ENCODE measurements at places on chromosomes 1 and 21. TPM values are rescaled to one million over a fixed set of nuclear protein-coding genes. Genes with fewer than 3 reads are reported as not detected.

DNA sequence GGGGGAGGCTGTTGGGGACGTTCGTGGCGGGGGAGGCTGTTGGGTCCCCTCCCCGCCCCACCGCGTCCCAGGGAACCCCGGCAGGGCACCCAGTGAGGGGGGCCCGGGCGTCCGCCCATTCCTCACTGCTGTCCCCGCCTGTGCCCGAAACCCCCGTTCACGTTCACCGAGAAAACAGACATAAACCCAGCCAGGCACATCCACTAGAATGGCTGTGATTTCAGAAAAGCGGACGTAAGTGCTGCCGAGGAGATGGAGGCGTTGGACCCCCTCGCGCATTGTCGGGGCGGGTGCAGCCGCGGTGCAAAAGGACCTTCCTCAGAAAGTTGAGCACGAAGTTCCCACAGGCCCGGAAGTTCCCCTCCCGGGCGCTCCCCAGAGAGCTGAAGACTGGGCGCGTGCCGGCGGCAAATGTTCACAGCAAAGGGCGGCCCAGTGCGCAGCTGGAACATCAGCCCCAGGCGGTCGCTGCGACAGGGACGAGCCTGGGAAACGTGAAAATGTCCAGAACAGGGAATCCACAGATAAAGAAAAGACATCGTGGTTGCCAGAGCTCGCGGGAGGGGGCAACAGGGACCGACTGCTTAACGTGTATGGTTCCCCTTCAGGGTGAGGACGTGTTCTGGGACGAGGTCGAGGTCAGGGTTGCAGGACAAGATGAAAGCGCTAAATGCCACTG lies 18.5 kb upstream of the SAMD11 start:
- DNase-seq = no peak

- no peak for DNase-seq
Observed at GRCh38 chr1:1047407-1047806, 26.7 kb downstream of the RNF223 start.

- peak; percentile 85 for DNase-seq
Observed at GRCh38 chr1:244835276-244836134, at the start of gene COX20. COX20 (plus strand) TSS chr1:244835658; CDS start chr1:244835715, 57 bp downstream.

GRCh38 chr1:203199481-203199815 lies 12.9 kb upstream of the CHI3L1 start:
- DNase-seq = no peak

DNA sequence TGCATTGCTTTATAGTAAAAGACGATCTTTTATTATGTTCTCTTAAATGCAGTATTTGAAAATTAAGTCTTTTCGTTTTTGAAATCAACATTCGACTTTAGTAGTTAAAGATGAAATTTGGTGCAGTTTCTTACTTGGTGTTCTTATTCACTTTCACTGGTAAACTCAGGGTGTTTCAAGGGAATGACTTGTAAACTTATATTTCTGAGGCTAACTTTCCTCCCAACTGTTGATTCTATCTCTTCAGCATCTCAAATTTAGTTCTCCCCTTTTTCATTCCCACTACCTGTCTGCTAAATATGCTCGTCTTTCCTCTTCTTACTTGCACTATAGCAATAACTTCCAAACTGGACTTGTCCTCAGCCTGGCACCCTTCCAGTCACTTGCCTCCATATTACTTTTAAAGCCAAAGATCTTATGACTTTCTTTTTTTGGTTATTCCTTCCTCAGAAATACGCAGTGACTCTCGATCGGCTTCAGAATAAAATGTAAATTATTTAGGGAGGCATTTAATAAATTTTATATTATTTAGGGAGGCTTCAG lies 988 bp downstream of the SLC35A3 start:
- DNase-seq = no peak

- DNase-seq = no peak
Observed at GRCh38 chr1:233320023-233320422, 7.5 kb upstream of the MAP3K21 start.

DNA sequence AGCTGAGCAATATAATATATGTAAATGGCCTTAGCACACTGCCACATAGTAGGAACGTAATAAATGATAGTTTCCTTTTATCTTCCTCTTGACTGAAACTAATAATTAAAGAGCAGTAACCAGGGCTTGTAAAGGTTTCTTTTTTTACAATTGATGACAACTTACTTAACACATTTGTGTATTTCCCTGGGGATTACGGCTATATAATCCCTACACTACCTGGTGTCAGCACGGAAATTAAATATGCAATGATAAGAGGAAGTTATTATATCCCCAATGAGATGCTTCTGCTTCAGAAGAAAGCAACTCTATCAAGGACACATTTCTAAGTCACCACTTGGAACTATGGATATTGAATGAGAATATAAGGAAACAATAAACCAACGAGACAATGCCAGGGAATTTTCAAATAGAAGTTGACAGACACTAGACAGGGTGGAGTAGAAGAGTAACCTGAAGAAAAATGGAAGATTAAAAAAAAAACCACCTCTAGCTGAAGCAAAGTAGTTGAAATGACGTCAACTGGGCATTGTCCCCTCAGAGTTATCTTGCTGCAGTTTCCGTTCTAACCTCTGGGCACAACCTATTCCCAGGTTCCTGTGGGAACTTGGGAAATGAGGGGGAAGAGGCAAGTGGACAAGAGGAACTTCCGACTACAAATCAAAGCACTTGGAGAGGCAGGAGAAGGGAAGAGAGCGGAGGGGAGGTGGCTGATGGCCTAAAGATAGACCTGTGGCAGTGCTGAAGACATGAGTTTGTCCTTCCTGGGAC lies 66.5 kb downstream of the PLPP3 start:
- no peak for DNase-seq

- no peak for DNase-seq
Observed at GRCh38 chr1:18119289-18119688, 11.7 kb downstream of the IGSF21 start.

DNA sequence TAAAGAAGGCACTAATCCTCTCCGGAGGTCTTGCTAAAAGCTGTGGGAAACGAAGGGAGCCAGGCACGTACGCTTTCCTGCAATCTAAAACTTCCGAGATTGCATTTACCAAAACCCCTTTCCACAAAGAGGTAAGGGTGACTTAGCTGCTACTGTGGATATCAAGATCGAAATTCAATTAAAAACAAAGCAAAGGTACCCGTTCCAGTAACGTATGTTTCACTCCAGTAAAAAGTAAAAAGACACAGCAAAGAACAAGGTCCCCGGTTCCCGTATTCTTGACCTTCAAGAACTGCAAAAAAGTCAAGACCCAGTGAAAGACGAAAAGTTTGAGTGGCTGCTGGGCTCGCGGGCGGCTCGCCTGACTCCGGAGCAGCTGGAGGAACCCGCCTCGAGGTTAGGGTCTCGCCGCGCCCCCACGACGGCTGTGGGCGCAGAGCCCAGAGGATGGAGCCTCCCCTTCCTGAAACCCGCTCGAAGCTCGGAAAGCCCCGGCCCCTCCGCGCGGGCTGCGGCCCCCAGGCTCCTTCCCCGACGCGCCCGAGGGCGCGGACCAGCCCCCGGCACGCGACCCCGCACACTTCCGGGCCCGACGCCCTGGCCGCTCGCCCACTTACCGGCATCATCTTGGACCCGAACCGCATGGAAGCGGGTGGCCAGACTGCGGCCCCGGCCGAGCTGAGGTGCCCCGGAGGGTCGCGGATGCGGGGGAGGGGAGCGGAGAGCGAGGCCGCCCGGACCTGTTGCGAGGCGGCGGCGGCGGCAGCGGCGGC lies 524 bp downstream of the TP53BP2 start:
- peak; percentile 39 for DNase-seq

- DNase-seq = no peak
Observed at GRCh38 chr1:226662642-226663326, 76.3 kb downstream of the ITPKB start.

DNA sequence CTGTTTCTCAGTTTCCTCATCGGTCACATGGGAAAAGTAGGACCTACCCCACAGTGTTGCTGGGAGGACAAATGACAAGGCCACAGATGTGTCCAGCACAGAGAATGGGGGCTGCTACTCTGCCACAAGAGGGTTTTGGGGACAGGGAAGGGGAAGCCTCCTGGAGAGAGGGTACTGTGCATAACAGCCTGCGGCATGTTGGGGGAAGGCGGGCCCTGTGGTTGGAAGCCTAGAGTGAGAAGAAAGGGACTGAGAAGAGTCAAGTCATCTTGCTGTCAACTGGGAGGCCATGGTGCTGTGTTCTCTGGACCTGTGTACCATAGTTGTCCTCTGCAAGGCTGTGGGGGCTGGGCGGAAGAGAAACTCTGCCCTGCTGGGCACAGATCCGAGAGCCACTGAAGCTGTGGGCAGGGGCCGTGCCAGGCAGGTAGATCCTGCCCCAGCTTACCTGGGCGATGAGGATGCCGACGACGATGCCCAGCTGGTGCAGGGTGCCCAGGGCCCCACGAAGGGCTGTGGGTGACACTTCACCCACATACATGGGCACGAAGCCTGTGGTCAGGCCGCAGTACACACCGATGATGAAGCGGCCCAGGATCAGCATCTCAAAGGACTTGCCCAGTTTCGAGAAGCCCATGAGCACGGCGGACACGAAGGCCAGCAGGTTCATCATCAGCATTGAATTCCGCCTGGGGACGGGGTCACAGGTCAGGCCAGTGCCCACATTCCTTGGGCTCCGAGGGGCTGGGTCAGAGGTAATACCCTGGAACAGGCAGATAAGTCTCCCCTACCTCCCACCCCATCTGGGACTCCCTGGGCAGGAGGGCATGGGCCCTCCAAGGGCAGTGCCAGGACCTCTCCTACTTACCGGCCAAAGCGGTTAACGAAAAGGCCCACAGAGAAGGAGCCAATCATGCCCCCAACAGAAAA lies 28.2 kb downstream of the SLC2A1 start:
- no peak for DNase-seq

- DNase-seq = no peak
Observed at GRCh38 chr1:42319871-42320484, 15.1 kb downstream of the FOXJ3 start.

DNA sequence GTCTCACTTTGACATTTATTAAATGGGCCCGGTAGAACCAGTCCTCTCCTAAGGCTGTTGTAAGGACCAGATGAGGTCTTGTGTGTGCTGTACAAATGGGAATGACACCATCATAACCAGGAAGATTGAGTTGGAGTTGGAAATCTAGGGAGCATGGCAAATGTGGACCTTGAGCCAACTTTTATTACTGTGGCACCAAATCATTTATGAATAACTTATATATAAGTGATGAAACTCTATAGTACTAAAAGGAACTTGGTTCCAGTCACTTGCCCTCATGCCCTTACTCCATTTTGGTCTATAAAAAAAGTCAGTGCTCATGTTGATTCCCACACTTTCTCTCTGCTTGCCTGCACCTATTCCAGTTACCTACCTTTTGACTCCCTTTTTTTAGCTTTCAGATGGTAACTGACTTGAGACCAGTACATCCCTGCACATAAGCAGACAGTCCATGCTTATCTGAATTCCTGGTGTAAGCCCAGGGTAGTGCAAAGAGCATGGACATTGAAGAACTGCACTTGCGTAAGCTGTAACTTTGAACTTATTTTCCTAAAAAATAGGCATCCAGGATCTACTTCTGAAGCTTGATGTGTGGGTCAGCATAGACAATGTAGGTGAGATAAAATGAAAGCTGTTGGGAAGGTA lies 210.6 kb downstream of the PBX1 start:
- no peak for DNase-seq

DNA sequence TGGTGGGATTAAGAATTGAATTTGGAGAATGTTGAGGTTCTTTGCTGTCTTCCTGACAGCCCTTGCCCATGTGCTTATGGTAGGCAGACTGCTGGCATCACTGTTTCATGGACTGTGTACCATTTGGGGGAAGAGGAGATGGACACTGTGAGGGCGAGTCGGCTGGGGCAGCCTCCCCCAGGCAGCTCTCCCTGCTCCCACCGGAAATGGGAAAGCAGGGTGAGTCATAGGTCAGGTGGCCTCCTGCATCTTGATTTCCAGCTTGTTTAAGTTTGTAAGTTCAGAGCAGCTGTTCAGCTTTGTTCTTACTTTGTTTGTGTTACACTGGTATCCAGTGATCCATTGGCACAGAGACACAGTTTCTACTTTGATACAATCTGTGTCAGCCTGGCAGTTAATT lies 87.2 kb upstream of the CNIH3 start:
- DNase-seq = no peak

DNA sequence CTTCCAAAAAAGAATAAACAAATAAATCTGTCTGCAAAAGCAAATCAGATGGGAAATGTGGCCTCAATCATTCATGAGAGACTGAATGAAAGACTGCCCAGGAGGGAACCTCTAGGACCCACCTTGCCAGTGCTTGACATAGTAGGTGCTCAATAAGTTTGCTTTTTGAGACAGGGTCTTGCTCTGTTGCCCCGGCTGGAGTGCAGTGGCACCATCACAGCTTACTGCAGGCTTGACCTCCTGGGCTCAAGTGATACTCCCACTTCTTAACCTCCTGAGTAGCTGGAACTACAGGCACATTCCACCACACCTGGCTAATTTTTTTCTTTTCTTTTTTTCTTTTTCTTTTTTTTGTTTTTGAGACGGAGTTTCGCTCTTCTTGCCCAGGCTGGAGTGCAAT lies 40.3 kb upstream of the CCSAP start:
- no peak for DNase-seq

GRCh38 chr1:89519779-89520358 lies 4.8 kb upstream of the LRRC8B start:
- DNase-seq = no peak

DNA sequence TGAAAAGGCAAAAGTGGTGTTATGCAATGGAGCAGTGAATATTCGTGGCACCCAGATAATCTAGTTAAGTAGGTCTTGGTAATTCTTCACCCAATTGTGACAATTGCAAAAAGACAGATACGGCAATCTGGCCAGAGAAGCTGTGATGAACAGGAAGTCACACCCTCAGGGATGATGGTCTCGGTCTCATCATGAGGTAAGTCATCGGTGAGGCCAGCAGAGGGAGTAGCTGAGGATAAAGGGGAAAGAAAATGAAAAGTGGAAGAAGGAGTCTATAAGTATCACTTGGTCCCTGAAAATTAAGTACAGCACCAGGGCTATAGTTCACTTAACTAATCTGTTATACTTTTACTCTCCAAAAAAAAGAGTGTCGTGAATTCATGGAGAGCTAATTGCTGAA lies 258.8 kb upstream of the NCAM2 start:
- no peak for DNase-seq

The GUK1 gene
- total RNA-seq = 103 TPM

The NBPF1 gene
- 137 TPM for total RNA-seq

The RIMKLA gene
- total RNA-seq = 0.69 TPM

The TMEM82 gene
- not detected for total RNA-seq

The AKNAD1 gene
- total RNA-seq = 1.8 TPM

The C1orf146 gene
- total RNA-seq = not detected

The FAM72D gene
- 0.85 TPM for total RNA-seq

The FLG gene
- 0.05 TPM for total RNA-seq

The BSND gene
- total RNA-seq = not detected

The UBE2U gene
- total RNA-seq = not detected

All from urinary bladder (tissue), 4 donors.